ENCODE measurements at places on chromosomes 3 and 15.

DNA sequence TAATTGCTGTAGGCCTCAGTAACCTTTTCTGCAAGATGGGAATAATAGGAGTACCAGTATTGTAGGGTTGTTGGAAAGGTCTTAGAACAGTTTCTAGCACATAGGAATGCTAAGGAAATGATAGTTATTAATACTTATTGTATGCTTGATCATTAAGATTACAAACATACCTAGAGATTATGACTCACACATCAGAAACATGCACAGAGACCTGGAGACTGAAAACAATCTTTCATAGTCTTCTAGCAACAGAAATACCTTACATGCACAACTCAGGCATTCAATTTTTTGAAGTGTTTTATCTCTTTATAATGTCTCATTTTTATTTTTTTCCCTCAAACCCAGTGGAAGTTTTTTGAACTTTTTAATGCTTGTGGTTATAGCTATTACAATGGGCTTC is 104.4 kb upstream of the ZBTB20 start:
- no peak for DNase-seq

GRCh38 chr3:12557473-12558100 is 700 bp downstream of the MKRN2 start:
- no peak for DNase-seq

- no peak for DNase-seq
Measured at GRCh38 chr15:100853676-100854440, 25.8 kb upstream of the ALDH1A3 start.

DNA sequence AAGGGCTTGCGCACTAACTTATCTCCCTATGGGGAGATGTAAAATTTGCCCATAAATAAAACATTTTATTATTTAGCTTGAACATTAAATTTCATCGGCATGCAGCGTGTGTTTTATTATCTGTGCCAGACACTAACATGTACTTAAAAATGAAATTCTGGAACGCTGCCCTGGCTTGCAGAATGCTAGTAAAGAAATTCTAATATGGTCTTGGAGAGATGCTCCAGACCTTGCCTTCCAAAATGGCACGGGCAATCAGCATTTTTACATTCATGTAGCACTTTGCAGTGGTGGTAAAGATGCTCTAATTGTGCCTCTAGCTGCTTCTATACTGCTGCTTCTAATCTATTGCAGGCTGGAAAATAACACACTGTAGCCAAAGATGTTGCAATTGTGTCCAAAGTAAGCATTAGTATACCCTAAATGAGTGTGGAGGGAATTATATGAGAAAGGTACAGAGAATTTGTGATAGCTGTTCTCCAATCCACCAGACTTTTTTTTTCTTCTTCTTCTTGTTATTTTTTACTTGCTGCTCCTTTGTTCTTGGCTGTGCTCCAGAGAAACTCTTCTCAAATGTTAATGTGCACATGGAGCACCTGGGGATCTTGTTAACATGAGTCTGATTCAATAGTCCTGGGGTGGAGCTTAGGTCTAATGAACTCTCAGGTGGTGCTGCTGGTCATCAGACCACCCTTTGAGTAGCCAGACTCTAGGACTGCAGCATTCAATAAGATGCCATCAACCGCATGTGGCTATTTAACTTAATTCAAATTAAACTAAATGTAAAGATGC is 47.3 kb downstream of the CRABP1 start:
- DNase-seq: no peak

DNA sequence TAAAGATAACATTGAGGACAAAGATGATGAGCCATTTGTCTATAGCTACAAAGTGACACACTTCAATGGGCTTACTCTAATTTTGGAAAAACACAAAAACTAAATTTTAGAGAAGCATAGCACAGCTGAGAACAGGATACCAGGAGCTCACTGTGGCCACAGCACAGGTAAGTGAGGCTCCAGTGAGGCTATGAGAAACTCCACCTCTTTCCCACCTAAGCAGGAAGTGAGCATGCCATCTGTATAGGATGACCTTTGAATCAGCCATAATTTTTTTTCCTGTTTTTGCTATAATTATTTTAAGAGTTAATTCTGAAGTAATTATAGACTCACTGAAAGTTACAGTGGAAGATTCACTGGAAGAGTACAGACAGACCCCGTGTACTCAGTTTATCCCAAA is 82.1 kb upstream of the DCLK3 start:
- DNase-seq: no peak

- no peak for DNase-seq
Measured at GRCh38 chr15:21262851-21263425, 177.4 kb downstream of the POTEB3 start.

- no peak for DNase-seq
Measured at GRCh38 chr3:10706156-10706739, 109.8 kb upstream of the SLC6A11 start.

GRCh38 chr15:27530994-27531393 is 560.0 kb downstream of the GABRG3 start:
- DNase-seq: no peak

Measured in central memory CD4-positive, alpha-beta T cell (primary cell).